Natural killer cell (primary cell): ENCODE measurements at places on chromosomes 16 and 17.

DNA sequence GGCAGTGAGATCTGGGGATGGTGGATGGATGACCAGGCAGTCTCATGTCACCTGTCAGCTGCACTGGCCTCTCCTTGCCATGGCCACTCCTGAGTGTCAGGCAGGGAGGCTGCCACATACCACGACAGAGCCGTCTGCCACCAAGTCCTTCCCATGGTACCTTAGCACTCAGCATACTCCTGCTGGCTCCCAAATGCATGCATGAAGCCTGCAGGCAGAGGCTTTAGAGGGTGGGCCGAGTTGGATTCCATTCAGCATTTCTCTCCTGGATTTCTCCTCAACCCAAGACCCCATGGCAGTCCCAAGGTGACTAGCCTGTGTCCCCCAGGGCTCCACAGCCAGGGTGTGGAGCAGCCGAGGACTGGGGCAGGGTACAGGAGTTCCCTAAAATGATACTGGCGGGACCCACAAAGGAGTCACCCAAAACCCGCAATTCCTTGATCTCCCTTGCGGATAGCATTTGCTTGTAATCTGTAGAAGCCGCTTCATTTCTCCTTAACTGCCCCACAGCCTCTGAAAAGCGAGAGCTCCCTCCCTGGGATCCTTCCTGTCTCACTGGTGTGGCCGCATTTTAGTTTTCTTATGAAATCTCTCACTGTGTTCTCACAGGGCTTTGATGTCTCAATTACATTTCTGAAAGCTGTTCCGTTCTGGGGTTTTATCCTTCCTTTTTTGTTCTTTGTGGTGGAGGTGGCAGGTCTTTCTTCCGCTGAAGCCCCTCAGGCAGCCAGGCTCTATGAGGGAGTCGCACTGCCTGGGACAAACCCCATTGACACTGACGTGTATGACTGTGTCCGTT, 141.4 kb downstream of the SOCS1 start:
- DNase-seq = peak; percentile 53

DNA sequence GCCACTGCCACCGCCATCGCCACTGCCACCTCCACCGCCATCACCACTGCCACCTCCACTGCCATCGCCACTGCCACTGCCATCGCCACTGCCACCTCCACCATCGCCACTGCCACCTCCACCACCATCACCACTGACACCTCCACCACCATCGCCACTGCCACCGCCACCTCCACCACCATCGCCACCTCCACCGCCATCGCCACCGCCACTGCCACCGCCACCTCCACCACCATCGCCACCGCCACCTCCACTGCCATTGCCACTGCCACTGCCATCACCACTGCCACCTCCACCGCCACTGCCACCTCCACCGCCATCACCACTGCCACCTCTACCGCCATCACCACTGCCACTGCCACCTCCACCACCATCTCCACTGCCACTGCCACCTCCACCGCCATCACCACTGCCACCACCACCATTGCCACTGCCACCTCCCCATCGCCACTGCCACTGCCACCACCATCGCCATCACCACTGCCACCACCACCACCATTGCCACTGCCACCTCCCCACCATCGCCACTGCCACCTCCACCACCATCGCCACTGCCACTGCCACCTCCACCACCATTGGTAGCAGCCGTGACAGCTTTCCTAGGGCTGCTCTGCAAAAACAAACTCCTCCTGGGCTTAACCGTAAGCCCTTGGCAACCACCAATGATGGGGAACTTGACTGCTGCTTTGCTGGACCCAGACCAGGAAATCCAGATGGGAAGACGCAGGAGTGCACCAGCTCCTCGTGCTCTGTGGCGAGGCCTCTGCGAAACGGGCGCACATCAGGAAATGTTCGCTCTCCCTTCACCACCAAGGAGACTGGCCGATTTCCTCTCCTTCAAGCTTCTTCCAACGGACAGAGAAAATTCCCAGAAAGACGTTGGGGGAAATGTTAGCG, 147.2 kb downstream of the RBFOX3 start:
- no peak for DNase-seq

DNA sequence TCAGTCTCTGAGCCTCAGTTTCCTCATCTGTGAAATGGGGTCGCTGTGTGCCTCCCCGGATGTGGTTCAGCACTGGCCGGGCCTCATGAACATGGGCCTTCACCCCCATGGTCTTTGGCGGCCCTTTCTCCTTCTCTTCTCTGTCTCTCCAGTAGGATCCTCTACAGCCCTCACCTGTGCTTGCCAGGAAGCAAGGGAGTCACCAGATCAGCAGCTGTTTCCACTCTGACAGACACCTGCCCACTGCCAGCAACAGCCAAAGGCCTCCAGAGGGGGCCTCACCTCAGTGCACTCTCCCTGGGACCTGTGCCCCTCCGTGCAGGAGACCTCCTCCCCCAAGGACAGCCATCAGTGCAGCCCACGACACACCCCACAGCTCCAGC, 89.4 kb downstream of the C16orf78 start:
- peak; percentile 33 for DNase-seq

DNA sequence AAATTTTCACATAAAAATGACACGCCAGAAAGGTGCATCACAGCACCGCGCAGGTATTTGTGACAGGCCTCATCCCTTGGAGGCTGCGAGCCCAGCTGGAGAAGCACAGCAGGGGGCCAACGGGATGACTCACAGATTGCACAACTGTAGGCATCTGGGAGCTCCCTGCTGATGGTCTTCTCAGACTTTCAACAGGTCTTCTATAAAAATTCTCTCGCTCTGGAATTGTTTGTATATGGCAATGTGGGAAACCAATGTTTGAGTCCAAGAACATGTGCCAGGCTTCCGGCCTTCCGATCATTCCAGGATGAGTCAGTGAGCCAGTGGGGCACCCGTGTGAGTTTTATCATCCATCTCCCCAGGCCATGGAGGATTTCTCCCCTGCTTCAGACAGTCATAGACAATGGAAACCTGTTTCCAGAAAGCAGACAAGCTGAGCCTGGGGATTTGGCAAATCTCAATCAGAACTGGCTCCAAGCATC, 24.1 kb upstream of the ADORA2B start:
- no peak for DNase-seq

DNA sequence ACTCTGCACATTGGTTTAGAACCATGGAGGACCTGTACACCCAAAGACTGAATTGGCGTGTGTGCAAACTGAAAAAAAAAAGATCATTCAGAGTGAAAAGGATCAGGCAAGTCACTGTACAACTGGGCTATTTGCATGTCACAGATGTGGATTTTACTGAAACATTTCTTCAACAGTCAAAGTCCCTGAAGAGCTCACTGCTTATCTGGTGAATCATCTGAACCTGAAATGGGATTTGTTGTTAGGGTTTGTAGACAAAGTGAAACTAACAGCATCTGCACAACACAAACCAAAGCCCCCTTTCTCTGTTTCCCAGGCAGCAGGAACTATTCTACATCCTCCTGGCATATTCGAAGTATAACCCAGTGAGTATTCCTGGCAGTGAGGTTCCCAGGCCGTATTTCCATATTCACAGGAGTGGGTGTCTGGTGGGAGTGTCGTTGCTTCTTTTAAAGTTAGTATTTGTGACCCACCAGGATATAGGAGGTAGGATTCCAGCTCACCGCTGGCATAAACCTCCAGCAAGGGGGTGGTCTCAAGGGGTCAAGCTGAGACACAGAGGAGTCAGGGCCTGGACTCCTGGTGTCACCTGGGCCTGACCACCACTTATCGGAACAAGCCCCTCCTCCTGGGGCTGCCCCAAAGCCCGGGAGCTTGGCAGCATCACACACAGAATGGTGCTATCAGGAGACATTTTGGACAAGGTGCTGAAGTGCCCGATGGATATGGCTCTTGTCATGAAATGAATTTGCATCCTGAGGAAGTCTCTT, 80.9 kb downstream of the GOSR1 start:
- DNase-seq = no peak

DNA sequence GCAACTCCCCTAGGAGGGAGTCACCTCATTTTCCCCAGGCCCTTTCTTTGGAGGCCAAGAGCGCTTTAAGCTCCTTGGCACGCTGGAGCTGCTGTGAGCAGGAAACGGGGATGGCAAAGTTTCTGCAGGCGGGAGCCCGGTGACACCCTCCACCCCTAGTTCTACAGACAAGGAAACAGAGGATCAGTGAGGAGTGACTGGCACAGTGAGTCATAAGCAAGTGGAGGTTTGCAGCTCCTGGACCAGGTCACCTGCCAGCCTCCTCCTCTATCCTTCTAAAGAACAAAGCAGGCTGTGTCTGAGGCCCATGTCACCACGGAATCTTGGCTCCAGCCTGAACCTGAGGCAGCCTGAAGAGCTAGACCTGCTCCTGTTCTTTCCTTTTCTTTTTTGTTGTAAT, 141.9 kb downstream of the TMEM132E start:
- no peak for DNase-seq

GRCh38 chr16:23428351-23428750, 24.6 kb downstream of the COG7 start:
- no peak for DNase-seq

GRCh38 chr16:54342966-54343365, 56.4 kb upstream of the IRX3 start:
- no peak for DNase-seq

GRCh38 chr17:7146115-7146514, 31.5 kb upstream of the ASGR2 start:
- no peak for DNase-seq

DNA sequence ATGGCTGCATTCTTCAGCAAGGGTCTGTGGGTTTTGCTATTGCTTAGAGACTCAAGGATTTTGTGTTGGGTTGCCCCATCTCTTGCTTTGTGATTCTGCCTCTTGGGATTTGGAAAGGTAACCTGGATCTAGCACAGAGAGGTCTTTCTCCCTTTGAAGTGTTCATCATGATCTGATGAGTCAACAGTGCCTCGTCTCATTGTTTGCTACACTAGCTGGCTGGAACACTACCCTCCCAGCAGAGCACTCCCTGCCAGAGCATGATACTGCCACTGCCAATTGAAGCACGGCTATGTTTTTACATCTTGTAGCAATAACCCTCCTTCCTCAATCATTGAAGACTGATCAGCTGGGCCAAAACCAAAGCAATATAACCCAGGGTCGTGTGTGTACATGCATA, 361.0 kb downstream of the CDH13 start:
- no peak for DNase-seq

DNA sequence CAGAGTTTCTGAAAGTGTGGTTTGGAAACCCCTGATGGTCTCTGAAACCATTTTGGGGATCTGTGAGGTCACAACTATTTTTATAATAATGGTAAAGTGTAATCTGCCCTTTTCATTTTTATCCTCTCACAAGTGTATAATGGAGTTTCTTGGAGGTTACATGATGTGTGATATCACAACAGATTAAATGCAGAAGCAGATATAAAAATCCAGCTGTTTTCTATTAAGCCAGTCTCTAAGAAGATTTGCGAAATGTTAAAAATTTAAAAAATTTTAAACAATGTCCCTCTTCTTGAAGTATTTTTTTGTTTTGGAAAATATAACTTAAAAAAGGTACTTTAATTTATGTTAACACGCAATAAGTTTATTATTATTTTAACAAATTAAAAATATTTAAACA, 48.7 kb downstream of the RPGRIP1L start:
- DNase-seq = no peak

DNA sequence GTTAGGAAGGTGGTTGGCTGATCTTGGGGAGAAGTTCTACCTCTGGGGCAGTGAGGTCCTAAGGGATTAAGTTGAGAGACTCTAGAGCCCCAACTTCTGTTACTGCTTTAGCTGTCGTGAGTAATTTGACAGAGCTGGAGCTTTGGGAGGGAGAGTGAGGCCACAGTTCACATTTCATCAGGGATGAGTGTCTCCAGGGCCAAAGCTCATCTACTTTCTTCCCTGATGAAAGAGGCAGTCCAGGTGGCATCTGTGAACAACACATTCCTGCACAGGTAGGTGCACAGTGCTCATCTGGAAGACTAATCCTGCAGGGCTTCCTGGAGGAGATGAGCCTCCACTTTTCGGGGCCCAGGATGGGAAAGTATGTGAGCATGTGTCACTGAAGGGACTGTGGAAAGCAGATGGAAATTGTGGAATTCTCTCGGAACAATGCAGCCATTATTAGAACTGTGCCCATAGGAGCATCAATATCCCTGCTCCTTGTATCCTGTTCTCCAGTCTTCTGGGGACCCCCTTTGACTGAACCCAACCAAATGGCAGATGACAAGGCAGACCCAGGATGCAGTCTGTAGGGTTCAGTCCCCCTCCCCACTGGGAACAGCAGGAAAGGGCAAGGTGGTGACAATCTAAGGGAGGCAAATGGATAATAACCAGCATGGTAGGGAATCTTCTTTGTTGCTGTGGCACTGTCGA, 9.0 kb downstream of the DYNLL2 start:
- DNase-seq = no peak

GRCh38 chr17:46159686-46160085, 33.5 kb downstream of the KANSL1 start:
- no peak for DNase-seq

DNA sequence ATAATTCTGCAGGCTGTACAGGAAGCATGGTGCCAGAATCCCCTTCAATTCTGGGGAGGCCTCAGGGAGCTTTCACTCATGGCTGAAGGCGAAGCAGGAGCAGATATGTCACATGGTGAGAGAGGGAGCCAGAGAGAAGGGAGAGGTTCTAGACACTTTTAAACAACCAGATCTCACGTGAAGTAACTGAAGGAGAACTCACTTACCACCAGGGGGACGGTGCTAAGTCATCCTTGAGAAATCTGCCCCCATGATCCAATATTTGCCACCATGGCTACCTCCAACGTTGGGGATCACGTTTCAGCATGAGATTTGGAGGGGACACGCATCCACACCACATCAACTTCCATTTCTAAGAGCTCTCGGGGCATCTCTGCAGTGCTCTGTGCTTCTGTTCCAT, 37.4 kb upstream of the GNA13 start:
- DNase-seq = no peak

DNA sequence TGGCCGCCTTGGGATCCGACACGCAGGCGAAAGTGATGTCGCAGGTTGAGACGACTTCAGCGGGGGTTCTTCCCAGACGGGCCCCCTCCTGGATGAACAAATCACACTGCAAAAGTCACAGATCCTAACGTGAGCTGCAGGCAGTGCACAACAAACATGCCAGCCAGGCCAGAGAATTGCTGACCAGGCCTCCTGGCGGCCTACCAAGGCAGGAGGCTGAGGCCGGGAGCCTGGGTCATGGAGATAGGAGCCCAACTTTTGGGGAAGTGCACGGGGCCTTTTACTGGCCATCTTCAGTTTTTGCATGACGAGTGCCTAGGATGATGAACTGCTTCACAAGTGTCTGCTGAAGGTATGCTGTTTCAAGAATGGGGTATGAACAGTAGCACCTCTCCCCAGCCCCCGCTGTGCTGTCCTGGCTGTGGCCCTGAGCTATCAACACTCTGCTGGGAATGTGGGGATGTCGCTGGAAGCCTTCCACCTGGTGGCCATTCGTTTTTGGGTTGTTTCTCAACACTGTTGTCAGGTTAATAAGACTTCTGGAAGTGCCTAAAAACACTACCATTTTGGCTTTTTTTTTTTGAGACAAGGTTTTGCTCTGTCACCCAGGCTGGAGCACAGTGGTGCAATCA, 12.2 kb upstream of the ROGDI start:
- no peak for DNase-seq

GRCh38 chr16:87970186-87970585, 19.0 kb downstream of the BANP start:
- DNase-seq = no peak

DNA sequence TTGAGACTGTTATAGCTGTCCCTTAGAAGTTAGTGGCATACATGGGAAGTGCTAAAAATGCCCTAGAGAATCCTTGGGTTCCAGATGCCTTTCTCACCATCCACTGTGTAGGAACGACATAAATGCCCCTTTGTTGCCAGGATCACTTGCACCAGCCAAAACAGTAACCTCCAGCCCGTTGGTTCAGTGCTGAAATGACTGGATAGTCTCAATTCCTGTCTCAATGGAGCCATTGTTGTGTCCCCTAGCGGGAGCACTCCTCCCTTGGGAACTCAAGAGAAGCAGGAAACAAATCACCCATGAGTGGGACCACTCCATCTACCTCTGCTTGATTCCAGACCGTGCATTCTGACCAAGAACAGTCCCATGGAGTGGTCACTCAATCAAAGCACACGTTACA, 23.1 kb downstream of the MPHOSPH6 start:
- DNase-seq = no peak
